Activated CD4-positive, alpha-beta T cell treated with anti-CD3 and anti-CD28 coated beads, Interleukin-2, amount 50 U/mL, for 24 hours (primary cell): ENCODE measurements at places on chromosomes 5 and 9.

DNA sequence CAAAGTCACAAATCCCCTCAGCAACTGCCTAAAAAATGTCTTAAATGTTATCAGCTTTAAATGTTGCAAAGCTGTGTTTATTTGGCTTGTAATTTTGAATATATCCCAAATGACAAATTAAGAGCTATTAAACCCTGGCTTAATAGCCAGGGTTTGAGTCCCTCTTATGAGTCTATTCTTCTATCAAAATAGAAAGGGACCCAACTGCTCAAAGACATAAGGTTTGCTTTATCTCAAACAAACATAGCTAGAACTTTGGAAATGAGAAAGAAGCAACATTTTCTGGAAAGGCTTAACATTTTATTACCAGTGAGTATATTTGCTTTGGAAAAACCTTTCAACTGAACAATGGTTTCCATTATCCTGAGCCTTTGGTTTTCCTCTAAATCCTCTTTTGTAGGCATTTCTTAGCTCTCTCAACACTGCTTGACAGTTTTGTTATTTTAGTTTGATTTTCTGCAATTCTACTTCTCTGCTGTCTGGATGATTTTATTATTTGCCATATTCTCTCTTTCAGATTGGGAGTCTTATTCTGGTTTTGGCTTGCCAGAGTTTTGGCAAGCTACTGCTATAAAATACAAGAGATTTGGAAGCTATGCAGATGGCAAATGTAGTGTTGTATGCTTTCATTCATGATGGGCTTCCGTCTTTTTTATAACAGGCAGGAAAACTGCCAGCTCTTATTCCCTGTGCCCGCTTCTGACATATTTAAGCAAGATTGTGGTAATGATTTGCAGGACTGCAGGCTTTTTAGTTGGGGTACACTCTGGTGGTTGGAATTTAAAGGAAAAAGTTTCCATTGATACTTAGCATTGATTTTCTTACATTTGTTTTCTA is 734.9 kb downstream of the DTWD2 start:
- DNase-seq, result no peak

- DNase-seq, result no peak
These were observed 226.3 kb downstream of the SPOCK1 start for GRCh38 chr5:137272831-137273230.

DNA sequence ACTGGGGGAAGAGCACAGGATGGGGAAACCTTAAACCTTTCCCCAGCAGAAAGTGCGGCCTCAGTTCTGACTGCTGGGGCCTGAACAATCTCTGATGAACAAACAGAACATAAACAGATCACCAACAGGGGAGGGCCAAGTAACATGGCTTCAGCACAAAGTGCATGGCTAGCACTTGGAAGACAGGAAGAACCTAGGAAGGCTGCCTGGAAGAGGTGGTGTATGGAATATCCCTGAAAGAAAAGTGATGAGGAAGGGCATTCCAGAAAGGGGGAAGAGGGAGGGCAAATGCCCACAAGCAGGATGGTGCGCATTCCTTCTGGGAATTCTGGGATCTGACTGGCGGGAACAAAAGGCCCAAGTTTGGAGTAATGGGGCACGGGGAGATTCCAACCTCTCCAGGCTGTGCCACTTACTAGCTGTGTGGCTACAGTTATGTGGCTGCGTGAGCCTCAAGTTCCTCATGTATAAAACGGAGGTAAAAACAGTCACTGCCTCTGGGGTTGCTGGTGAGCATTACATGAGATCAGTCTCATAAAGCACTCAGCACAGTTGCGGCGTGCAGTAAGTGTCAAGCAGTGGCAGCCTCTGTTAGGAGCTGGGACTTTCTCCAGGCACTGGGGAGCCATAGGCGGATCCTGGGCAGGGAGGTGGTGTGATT is 1.6 kb downstream of the PDGFRB start:
- DNase-seq, result no peak

- no peak for DNase-seq
These were observed 1.8 kb downstream of the GSN start for GRCh38 chr9:121269642-121270254.

- no peak for DNase-seq
These were observed 71.1 kb upstream of the RETREG1 start for GRCh38 chr5:16687898-16688297.

- DNase-seq, result peak; percentile 82
These were observed 125.1 kb downstream of the C9orf50 start for GRCh38 chr9:129495620-129496472.

DNA sequence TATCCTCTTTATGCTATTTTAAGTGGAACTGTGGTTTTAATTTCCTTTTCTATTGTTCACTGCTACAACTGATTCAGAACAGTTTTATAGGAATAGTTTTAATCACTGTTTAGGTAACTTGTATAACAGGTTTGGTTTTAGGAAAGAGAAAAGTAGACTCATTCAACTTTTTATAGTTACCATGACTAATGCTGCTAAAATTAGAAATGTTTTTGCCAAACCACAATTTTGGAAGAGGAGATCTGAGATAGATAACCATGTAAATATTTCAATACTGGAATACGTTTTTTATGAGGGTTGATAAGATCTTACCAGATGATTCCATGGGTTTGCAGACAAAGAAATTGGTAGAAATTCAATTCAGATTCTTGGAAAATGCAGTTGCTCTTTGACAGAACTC is 404.6 kb upstream of the ARRDC3 start:
- no peak for DNase-seq

DNA sequence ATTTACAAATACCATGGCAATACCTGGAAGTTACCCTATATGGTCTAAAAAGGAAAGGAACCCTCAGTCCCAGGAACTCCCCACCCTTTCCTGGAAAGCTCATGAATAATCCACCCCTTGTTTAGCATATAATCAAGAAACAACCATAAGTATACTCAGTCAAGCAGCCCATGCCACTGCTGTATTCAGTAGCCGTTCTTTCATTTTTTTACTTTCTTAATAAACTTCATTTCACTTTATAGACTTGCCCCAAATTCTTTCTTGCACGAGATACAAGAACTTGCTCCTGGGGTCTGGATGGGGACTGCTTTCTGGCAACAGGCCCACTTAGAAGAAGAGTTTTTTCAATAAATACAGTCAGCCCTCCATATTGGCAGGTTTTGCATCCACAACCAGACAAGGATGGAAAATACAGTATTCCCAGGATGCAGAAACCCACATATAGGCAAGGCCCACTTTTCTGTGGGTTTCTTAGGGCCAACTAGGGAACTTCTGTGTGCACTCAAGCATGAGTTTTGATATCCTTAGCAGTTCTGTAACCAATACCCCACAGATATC is 2.8 kb upstream of the TBCA start:
- DNase-seq, result no peak

- no peak for DNase-seq
These were observed 307.5 kb downstream of the ZNF608 start for GRCh38 chr5:124438903-124439281.

GRCh38 chr9:133773889-133774655 is 35.9 kb upstream of the SARDH start:
- DNase-seq, result no peak

DNA sequence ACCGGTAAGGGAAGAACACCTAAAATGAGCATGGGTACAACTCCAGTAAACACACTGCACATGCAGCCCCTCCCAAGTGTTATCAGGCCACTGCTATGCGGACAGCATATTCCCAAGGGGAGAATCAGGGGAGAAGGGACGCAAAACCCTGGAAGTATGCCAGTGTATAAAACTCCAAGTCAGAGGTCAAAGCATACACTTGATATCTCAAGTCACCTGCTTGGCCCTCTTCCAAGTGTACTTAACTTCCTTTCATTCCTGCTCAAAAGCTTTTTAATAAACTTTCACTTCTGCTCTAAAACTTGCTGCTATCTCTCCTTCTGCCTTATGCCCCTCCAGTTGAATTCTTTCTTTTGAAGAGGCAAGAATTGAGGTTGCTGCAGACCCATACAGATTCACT is 408.1 kb downstream of the HTR1A start:
- no peak for DNase-seq

DNA sequence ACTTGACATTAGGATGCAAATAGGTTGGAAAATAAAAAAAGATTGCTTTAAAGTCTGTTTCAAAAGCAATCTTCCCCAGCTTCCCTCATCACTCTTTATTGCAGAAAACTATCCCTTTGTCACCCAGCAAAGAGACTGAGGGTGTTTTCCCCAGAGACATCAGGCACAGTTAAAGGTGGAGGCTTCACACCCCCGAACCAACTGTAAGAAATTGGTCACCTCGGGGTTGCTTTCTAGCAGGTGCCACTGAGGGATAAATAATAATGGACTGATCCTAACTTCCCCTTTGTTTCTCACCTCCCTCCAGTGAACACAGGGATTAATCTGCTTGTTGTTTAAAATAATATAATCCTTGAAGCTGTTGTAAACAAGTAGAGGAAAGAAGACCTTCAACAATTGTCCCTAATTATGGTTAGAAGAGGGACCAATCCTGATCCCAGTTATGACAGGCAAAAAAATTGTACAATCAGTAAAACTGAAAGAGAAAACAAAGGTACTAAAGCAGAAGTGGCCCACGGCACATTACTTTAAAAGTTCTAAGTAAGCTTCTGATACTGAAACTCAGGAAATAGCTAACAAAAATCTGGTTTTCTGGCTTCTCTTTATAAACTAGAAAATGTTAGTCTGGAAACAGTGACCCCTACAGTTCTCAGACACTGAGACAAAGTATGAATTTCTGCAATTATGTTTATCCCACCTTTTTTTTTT is 6.6 kb upstream of the PCSK1 start:
- no peak for DNase-seq

GRCh38 chr5:33671700-33672291 is 220.0 kb downstream of the ADAMTS12 start:
- no peak for DNase-seq

- peak; percentile 54 for DNase-seq
These were observed 137.6 kb downstream of the SUSD1 start for GRCh38 chr9:112037281-112038016.

DNA sequence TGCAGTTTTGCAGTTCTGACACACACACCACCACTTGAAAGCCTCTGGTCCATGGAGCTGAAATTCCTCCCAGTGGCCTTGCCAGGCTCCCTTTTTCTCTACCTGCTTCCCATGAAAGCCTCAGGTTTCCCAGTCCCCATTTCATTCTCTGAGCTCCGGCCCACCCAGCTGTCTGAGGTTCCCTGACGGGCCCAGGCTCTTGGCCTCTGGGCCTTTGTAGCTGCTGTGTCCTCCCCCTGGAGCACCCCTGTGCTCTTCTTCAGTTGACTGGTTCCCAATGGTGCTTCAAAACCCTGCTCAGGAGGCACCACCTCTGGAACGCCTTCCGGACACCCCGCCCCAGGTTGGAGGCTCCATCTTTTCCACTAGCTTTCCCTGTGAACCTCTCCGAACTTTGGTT is 155.9 kb upstream of the SHB start:
- no peak for DNase-seq

DNA sequence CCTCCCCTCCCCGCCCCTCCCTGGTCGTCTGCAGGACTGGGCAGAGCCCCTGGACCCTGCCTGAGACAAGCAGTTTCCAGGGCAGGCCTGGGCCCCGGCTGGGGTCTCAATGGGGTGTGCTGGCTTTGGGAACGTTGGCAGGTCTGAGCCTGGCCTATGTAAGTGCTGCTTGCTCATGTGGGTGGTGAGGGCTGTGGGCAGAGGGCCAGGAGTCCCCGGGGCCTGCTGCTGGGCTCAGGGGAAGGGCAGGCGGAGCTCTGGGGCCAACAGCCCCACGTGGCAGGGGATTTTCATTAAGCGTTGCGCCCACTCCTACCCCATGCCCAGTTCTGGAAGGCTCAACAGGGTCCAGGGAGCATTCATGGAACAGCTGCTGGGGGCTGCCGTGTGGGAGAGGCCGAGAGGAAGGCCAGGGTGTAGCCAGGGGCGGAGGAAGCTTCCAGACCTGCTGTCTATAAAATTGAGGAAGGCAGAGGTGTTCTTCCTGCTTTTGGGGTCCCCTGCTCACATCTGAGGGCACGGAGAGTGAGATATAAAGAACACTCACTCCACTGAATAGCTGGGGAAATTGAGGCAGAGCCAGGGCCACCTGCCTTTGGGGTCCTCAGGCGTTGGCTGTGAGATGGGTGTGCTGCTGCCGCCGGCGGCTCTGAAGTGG is 32.5 kb downstream of the RXRA start:
- DNase-seq, result no peak

DNA sequence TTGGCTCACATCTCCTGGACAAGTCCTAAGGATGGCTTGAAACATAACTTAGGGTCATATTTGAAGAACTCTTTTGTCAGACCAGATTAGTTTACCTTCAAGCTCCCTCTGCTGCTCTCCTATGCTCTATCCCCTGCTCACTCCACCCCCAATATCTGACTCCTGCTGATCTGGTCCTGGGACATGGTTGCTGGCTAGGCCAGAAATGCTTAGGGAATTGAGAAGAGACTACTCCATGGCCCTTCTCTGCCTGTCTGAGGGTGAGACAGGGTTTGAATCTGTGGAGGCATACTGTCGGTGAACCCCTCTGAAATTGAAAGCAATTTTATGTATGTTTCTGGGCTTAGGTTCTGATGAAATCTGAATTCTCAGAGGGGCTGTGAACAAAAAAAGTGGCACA is 3.3 kb downstream of the OTULIN start:
- no peak for DNase-seq

GRCh38 chr9:15235658-15236057 is 71.4 kb downstream of the TTC39B start:
- DNase-seq, result no peak

- DNase-seq, result no peak
These were observed 109.8 kb downstream of the HMHB1 start for GRCh38 chr5:143921525-143922311.

- no peak for DNase-seq
These were observed 97.8 kb downstream of the TSSK1B start for GRCh38 chr5:113336975-113337374.

- DNase-seq, result no peak
These were observed 90.3 kb upstream of the APC start for GRCh38 chr5:112647428-112647827.

GRCh38 chr9:27353166-27353473 is 56.2 kb upstream of the EQTN start:
- DNase-seq, result no peak

GRCh38 chr5:143759396-143760130 is 52.4 kb upstream of the HMHB1 start:
- DNase-seq, result no peak

- no peak for DNase-seq
These were observed 134.1 kb upstream of the RAPGEF1 start for GRCh38 chr9:131873891-131874440.

GRCh38 chr9:86352440-86353077 is 1.7 kb downstream of the TUT7 start:
- no peak for DNase-seq

GRCh38 chr9:18045326-18045725 is 428.6 kb upstream of the ADAMTSL1 start:
- no peak for DNase-seq

DNA sequence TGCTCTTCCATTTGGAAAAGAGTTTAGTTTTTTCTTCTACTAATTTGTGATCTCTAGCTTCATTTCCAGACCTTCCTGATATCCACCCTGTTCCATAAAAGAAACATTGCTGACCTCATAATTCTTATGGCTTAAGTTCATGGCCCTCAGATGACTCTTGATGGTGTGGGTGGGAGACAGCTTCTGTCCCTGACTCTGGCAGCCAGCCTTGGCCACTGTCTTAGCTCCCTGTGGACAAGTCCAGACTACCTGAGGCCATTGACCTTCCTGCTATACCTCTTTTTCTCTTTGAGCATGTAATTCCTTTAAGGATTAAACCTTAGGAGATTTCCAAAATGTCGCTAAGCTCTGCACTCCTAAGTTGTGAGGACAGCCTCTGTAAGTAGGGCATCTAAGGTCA is 101.1 kb upstream of the DAP start:
- no peak for DNase-seq
